ENCODE measurements at places on chromosomes 3 and 15.

DNA sequence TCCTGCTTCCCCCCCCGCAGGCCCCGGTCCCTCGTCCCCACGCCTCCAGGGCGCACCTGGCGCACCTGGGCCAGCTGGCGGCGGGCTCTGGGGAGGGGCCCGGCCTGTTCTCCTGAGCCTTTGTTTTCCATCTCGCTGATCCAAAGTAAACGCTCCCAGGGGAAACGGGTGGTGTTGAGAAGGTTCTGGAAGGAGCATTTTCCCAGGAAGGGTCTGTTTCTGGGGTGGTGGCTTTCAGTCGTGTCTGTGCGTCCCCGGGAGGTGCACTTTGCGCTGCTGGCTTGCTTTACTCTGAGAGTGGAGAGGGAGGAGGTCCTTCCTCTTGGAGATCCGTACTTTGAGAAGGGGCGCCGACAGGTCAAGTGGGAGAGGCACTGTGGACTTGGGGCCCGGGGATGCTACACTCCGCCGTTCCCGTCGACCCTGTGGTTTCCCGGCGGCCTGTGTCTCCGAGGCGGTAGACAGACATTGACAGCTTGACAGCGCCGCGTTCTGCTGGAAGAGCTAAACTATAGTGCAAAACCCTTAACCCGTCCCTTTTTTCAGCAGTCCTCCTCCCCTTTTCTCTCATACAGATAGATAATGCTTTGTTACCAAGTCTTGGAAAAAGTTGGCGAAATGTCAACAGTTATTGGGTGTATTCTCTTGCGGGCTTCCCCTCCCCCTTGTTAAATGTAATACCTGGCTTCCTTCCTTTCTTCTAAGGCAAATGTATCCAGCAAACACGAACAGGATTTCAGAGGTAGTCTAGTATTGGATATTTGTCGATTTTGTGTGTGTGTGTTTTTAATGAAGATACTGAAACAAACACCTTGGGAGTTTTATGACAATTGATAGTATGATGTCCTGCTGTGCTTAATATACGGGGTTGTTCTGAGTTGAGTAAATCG lies 6.5 kb downstream of the TPM1 start:
- no peak for DNase-seq

- DNase-seq: no peak
Observed at GRCh38 chr3:76307556-76307955, 522.2 kb upstream of the ZNF717 start.

DNA sequence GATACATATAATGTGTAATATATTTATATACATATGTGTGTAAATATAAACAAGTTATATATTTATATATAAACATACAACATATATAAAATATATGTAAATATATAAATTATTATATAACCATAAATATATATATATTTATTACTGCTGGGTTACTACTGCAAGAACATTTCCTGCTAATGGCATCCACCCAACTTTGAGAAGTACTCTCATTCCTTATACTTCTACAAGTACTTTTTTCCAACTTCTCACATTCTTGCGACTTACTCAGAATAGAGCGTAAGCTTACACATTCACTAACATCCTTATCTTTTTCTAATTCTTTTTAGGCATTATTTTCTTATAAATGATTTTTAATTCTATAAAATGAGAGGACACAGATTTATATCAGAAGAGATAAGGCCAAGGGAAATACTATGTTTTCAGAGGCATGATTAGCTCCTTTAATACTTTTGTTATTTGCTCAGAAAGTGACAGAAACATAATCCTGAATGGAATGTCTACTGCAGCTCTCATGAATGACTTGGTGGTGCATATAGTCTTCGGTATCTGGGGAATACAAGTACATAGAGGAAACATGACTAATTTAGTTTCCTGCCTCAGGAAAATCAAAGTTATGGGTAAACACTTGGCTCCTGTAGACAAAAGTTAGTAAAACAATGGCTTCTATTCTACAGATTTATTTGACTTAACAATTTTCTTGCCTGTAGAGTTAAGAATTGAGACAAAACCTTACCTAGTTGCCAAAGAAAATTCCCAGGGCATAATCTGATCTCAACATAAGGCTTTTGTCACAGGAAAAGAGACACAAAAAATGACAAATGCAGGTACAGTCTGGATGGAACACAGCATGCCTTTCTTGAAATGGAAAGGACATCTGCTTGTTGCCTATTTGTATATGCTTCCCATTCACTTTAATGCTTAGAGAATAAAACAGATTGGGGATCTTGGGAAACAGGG lies 453.9 kb downstream of the SQOR start:
- no peak for DNase-seq

GRCh38 chr3:73398084-73398483 lies 226.7 kb downstream of the PDZRN3 start:
- DNase-seq: no peak

DNA sequence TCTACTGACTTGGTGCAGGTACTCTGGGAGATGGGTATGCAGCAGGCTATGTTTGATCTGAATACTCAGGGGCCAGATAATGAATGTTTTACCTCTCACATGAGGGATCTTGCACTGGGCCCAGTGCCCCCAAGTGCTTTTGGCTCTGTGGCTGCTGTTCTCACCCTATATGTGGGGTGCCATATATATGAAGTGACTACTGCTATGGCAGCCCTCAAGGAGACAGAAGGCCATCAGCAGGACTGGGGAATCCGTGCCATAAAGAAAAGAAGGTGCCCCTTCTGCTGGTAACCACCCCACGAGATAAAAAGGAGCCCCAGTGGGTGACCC lies 302.1 kb downstream of the ZPLD1 start:
- DNase-seq: no peak

DNA sequence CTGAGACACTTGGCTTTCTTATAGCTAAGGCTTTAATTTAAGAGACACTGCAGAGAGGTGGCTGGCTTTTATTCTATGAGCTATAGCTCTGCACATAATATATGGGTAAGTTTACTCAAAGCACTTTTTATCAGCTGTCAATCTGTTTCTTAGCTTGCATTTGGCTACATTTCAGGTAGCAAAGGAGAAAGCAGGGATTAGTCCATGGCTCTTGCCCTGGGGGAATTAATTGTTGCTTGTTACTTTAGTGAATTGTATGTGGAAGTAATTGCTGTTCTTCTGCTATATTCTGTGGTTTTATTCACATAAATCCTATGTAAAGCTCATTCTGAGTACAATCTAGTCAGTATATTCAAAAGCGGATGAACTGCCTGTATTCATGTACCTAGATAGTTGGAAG lies 14.4 kb upstream of the CCDC39 start:
- no peak for DNase-seq

DNA sequence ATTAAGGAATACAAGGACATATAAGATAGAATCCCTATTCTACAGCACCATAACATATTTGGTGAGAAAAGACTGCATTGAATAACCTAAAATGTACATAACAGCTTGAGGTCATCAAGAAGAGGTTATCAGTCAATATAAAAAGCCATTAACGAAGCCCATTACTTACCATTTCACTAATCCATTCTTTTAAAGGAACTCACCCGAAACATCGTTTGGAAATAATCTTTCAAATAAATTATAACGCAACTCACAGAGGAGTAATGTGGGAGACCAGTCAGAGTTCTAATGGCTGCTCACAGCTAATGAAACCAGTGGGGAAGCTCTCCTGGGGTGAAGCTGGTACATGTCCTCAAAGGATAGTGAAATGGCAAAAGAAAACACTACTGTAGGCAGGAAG lies 188.4 kb downstream of the TBC1D5 start:
- no peak for DNase-seq

GRCh38 chr3:13462125-13462629 lies 17.9 kb upstream of the HDAC11 start:
- DNase-seq: no peak

- DNase-seq: no peak
Observed at GRCh38 chr3:73379465-73379864, 245.3 kb downstream of the PDZRN3 start.

GRCh38 chr3:4685673-4686345 lies 192.7 kb downstream of the ITPR1 start:
- no peak for DNase-seq

GRCh38 chr15:73965758-73966113 lies 26.4 kb downstream of the STOML1 start:
- peak; percentile 15 for DNase-seq

DNA sequence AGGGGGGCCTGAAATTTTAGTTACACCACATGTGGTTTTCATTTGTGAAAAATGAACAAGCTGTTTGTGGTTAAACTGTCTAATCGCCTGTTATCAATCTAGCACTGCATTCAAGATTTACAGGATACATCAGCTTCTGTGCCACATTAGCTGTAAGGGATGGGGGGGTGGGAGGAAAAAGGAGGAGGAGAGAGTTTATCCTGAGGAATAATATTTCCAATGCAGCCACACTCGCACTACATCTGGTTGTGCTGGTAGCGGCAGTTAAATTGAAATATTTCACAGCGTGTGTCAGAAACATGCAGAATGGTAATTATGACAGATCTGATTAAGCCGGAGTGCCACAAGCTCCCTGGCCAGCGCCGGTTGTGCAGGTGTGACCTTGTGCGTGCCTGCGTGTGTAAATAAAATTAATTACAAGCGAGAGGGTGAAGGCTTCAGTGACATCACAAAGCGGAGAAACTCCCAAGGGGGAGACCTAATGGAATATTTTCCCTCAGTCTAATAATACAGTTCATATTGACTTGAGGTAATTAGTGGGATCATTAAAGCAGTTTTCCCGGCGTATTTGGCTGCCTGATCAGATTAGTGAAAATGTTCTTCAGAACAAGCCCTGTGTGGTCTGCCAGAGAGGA lies 55.5 kb downstream of the SATB1 start:
- peak; percentile 59 for DNase-seq

GRCh38 chr3:129183569-129184395 lies at the start of gene CNBP:
TSS of gene CNBP (minus strand) at chr3:129183896. CDS start at chr3:129171757, 12,139 bp downstream.
- peak; percentile 77 for DNase-seq

DNA sequence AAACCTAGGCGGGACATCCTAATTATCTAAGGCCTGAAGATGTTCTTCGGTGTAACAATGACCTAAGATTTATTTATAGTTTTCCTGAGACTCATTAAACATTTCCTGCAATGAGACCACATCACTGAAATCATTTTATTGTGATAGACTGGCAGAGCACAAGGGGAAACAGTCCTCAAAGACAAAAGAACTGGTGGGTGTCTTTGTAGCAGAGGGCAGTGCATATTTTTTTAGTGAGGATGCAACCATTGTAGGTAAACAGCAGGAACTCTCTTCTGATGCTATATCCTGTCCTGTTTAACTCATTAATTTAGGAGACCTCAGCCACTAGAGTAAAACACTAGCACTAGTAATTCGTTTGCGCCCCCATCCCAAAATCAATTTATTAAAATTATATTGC lies 100.0 kb downstream of the MAGI1 start:
- DNase-seq: no peak

DNA sequence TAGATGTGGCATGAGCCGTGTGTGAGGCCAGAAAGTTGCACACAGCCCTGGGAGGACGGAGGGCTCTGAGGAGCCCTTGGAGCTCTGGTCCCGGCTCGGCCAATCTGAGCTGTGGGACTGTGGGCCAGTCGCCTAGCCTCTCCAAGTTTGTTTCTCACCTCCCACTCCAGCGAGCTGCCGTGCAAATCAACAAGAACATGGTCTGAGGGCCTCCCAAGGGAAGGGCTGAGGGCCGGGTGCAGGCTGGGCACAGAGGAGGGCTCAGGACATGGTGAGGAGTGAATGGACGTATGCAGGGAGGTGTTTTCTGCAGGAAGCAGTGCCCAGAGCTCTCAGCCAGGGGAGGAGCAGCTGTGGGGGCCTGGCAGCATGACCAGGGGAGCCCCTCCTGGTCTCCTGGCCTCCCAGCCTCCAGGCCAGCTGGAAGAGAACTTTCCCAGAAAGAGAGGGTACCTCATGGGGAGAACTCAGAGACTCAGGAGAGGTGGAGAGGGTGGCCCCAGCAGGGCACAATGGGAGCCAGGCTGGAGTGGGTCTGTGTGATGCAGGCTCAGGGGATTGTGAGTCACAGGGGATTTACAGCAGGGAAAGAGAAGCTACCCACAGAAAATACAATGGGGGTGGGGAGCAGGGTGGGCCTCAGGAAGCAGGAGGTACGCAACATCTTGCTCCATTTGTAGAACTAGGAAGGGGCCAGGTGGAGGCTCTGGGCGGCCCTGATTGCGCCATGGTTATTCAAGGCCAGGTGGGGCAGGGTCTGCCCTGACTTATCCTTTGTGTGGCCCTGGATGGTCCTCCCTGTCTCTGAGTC lies 24.8 kb downstream of the PSTPIP1 start:
- no peak for DNase-seq

DNA sequence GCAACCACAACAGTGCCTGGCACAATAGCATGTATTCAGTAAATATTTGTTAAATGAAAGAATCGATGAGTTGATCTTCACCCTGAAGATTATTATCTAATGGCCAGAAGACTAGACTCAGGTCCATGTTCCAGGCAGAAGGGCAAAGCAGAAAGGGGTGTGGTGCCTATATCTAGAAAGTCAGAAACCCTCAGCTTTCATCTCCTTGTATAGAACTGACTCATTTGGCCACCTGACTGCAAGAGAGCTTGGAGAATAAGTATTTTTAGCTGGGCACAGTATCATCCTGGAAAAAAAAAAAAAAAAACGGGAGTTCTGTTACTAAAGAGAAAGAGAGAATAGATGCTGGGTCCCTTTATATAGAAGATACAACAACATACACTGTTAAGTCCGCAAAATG lies 69.7 kb upstream of the SPRED1 start:
- DNase-seq: no peak

DNA sequence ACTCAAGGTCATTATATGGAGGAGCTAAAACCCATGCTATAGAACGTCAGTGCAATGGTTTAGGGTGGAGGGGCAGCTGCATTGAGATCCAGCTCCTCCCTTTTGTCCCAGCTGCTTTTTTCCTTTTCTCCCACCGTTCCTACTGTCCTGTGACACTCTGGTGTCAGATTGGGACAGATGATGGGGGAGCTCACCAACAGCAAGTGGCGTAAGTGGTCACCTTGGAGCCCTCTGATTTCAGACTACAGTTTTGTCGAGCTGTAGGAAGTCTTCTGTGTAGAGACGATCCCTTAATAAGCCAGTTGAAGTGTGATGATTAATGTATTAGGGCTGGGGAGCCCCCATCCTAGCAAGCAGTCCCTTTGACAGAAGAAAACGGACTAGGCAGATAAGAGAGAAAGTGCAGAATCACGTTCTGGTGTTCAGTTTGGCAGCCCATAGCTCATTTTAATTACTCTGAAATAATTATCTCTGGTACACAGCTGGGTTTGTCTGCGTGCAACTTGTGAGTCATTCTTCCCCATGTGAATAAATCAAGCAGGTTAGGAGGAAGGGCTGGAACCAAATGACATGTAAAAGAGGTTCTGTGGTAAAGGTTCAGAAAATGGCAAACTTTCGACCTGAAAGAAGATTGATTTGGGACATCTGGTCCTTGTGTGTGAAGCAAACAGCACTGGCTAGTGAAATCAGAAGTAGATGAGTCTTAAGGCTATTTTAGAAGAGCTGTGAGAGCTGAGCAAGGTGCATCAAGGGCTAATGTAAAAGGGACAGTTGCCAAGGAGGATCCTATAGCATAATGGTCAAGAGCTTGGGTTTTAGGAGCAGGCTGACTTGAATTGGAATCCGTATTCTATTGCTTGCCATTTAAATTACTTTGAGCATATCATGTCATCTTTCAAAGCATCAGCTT lies 241.4 kb downstream of the EDEM1 start:
- DNase-seq: no peak

DNA sequence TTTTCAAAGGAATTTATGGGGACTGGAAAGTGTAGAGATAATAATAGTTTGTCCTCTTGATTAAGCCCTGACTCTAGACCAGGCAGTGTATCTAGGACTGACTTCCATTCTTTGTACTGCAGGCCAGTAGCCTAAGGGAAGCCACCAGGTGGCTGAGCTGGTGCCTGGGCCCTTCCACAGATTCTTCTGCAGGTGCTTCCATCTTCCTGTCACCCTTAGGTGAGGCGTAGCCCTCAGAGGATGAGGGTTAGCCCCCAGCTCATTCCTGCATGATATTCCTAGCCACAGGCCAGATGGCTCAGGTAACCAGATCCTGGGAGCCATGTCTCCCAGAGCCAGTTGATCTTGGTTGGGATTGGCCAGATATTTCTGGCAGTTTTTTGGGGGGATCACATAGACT lies 169.0 kb upstream of the IL12A start:
- no peak for DNase-seq

All from NCI-H2029 (cell line).